ENCODE measurements at places on chromosomes 5 and 9.

DNA sequence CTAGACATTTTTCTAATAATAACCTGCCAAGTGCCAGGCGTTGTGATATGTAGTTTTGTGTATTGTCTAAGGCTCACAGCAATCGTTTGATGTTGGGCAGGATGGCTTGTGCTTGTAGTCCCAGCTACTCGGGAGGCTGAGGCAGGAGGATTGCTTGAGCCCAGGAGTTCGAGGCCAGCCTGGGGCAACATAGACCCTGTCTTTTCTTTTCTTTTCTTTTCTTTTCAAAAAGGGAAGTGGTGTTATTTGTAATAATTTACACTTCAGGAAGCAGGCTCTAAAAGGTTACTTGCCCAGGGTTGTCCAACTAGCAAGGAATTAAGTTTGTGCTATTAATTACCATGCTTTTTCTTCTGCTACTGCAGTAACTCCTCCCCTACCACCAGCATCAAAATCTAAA, 3.2 kb downstream of the ZNF131 start:
- no peak for DNase-seq

GRCh38 chr5:41507501-41507900, 2.9 kb downstream of the PLCXD3 start:
- peak; percentile 22 for DNase-seq

DNA sequence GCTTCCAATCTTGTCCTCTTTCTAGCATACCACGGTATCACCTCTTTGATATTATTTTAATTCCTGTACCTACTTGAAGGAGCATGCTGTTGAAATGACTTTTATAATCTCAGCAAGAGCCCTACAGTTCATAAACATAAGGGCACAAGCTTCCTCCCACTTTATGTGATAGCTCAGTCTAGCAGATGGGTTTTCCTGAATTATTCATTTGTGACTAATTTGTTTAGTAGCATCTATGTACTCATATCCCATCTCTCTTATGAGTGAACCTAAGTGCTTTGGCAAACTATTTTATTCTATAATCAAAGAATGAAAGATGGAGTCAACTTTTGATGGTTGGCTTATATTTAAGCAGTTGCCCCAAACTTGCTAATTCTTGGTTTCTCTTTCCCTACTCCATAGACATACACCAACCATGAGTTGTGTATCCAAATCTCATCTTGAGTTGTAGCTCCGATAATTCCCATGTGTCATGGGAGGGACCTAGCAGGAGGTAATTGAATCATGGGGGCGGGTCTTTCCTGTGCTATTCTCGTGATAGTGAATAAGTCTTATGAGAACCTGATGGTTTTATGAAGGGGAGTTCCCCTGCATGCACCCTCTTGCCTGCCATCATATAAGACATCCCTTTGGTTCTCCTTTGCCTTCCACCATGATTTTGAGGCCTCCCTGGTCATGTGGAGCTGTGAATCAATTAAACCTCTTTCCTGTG, 17.7 kb downstream of the TXNDC8 start:
- DNase-seq = no peak

GRCh38 chr9:81534138-81534875, 155.0 kb downstream of the TLE1 start:
- no peak for DNase-seq

GRCh38 chr9:28272127-28272526, 698.8 kb upstream of the C9orf72 start:
- no peak for DNase-seq

GRCh38 chr5:59760785-59761348, 132.7 kb downstream of the PDE4D start:
- DNase-seq = no peak

DNA sequence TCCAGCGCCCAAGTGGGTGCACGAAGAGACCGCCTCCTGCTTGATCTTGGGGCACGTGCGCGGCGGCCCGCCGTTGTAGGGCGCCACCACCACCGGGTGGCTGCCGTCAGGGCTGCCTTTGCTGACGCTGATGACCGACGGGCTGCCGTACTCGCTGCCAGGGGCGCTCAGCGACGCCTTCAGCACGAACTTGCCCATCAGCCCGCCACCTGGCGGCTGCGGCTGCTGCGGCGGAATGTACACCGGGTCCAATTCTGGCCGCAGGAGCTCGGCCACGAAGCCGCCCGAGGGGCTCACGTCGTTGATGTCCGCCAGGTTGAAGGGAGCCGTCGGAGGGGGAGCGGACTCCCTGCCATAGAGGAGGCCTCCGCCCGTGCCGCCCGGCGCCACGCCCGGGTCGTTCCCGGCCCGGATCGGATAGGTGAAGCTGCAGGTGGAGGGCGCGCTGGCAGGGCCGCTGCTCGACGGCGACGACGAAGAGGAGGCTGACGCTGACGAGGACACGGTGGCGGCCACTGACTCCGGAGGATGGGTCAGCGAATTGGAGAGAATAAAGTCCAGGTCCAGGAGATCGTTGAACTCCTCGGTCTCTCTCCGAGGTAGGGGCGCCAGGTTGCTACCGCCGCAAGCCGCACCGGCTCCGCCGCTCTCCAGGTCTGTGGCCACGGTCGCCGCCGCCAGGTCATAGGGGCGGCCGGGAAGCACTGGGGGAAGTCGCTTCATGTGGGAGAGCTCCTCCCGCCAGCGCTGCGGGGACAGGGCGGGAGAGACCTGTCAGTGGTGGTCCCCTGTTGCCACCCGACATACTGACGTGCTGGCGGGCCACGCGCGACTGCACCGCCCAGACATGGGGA, 1.8 kb downstream of the KLF4 start:
- no peak for DNase-seq

- no peak for DNase-seq
These were observed 205.6 kb upstream of the ZNF608 start for GRCh38 chr5:124952079-124952478.

DNA sequence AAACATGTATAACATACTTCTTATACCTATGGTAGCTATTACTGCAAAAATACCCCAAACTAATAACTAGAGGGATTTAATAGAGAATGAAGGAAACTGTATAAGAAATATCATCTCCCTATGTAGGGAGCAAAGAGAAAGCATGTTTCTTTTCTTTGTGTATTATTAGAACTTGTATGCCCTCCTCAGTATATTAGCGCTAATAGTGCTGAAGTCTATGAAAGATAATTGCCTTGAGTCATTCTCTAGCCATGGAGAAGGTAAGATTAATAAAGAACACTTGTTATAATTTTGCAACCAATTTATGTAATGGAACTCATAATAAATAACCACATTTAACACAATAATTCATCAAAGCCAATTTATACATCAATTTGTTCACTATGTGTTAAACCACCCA, 329.2 kb downstream of the TMEM232 start:
- no peak for DNase-seq

GRCh38 chr9:6955251-6955921, 197.6 kb downstream of the KDM4C start:
- no peak for DNase-seq

- DNase-seq = no peak
These were observed 47.1 kb upstream of the COL15A1 start for GRCh38 chr9:98896632-98897031.

- DNase-seq = no peak
These were observed 19.5 kb downstream of the MAP1B start for GRCh38 chr5:72126796-72127195.

DNA sequence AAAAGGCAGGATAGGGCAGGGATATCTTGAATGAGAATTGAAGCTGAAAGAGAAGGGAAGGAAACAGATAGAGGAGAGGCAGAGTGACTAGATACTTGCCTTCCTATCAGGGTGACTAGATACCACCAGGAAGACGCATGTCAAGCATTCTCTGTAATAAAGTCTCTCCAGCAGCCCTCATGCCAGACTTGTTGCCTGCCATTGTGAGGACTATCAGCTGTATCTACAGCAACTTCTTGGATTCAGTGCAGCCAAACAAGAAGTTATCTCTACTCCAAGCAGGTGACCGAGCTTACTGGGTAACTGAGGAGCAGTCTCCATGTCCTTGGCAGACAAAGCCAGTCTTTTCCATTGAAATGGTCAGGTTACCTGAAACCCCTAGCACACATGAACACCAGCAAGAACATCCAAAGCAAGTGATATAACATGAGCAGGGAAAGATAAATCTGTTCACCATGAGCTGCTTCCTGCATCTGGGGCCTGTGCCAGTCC, 9.3 kb downstream of the SH3RF2 start:
- DNase-seq = no peak

DNA sequence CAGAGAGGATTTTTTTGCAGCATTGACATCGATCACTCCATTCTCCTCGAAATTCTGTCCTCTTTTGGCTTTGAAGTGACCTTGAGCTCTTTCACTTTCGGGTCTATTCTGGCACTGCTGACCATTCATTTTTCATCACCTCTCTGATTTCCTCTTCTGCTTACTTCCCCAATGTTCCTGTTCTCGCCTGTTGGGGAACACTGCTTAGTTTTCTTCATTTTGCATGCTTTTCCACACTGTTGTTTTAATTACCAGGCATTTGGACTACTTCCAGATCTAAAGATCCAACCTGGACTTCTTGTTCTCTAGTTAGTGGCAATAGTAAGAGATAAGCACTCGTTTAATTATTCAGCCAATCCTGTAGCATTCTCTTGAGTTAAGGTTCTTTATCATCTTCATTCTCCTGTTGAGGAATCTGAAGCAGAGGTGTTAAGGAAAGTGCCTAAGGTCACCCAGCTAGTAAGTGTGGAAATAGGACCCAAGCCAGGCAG, 53.4 kb downstream of the MAN2A1 start:
- DNase-seq = no peak

DNA sequence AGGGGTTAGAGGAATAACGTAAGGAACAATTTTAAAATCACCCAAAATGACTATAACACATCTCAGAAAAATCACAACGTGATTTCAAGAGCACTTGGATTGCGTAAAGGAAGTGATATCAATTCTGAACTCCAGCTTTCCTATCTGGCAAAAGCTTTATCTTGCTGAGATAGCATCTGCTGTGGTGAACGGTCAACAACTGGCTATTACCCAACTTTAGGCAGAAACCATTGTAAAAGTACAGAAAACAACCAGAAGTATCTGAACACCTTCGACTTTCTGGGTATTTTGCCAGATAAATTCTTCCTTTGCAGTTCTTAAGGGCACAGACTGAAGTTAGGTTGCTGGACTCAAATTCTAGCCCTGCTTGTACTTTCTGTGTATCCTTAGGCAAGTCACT, 9.2 kb downstream of the ABLIM3 start:
- DNase-seq = no peak

DNA sequence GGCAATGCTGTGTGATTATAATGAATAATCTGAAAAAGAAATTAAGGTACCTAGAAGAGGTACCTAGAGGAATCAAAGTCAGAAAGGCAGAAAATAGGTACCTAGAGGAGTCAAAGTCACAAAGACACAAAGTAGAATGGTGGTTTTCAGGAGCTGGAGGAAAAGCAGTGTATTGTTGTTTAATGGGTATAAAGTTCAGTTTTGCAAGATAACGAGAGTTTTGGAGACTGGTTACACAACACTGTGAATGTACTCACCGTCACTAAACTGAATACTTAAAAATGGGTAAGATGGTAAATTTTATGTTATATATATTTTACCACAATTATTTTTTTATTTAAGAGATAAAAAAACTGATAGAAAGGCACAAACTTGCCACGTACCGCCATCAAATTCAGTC, 57.0 kb downstream of the FBXL17 start:
- DNase-seq = no peak

- no peak for DNase-seq
These were observed 23.6 kb upstream of the TNFSF8 start for GRCh38 chr9:114953959-114954358.

GRCh38 chr9:6829536-6829935, 71.8 kb downstream of the KDM4C start:
- DNase-seq = no peak

GRCh38 chr9:131982102-131982501, 97.6 kb downstream of the MED27 start:
- DNase-seq = no peak

- DNase-seq = no peak
These were observed 88.6 kb downstream of the PLPPR1 start for GRCh38 chr9:101117161-101117560.

DNA sequence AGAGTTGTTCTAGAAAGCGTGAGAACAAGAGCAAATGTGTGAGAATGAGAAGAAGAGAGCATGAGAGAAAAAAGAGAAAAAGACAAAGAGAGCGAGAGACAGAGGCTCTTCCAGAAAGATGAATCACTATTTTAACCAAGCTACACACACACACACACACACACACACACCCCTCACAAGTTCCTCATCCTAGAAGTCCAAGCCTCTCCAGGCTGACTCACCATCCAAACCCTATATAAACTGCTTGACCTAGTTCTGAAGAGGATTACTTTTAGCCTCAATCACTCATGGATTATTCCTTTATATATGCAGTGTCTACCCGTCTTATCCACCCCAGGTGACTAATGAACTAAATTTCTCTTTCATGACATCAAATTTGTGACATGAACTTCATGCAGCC, 37.6 kb downstream of the C9orf57 start:
- DNase-seq = no peak
